ENCODE measurements at places on chromosomes 7 and 10. TPM values are rescaled to one million over a fixed set of nuclear protein-coding genes. Genes with fewer than 3 reads are reported as not detected.

Gene PDZD7
- 0.85 TPM for total RNA-seq

DNA sequence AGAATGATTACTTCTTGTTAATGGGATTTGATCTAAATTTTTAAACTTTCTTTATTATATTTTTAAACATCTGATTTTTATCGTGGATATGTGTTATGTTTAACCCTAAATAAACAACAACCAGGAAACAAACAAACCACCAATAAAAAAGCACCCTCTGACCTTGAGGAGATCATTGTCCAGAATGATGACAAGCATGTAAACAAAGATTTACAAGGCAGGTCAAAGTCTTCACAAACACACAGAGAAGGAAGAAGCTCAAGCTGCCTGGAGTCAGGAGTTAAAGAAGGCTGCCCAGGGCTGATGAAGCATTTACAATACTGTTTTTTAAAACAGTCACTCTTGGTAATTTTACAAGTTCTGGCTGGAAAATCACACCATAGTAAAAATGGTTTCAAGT lies 31.0 kb upstream of the EGFR start:
- DNase-seq, result no peak

DNA sequence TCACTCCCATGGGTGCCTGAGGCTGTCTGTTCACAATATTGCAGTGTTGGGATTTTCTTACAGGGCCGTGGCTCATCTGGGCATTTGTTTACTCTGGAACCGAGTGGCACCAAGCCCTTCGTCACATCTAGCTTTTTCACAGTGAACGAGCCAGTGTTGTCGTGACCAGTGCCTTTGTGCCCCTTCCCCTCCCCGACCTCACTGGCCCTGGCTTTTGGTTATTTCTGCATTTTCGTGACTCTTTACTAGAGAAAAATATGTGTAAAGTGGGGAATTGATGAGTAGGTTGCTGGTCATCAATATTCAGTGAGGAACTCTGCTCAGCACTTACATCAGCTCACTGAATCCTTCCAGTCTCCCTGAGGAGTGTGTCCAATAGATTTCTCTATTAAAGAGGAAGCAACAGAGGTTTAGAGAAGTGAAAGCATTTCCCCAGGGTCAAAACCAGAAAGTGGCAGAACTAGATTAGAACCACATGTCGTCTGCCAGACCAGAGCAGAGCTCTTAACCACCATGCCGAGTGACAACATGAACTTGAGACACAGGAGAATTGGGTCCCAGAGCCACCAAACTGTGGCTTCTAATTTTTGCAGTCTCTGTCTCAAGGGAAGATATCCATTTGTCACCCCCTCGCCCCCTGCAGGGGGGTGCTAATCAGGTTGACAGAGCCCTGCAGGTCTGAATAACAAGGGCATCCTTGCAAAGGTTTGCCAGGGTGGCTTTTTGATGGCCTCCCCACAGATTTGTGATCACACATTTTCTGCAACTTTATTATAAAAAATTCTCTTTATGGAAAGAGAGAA lies 125.3 kb downstream of the CHN2 start:
- DNase-seq, result no peak

Gene FBXL15
- total RNA-seq, result 5.9 TPM

DNA sequence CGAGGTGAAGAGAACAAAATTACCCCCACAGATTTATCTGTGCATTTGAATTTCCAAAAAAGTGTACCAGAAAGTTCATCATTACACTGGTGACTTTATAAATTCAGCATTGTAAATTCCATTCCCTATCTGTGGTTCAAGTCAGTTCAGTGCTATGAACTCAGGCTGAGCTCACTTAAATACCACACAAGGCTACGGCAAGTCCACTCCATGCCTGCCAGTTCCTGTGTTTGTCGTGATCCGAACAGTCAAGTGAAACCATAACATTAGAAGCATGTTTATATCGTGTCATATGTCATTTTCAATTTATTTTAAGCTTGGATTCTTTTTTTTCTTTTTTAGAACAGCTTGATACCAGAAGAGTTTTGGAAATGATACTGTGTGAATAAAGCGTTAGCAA lies 14.8 kb downstream of the MBL2 start:
- no peak for DNase-seq

Gene SFXN2
- 14.3 TPM for total RNA-seq

GRCh38 chr10:60816628-60817397 lies 38.5 kb downstream of the CDK1 start:
- peak; percentile 28 for DNase-seq

Gene CLRN3
- total RNA-seq, result not detected

DNA sequence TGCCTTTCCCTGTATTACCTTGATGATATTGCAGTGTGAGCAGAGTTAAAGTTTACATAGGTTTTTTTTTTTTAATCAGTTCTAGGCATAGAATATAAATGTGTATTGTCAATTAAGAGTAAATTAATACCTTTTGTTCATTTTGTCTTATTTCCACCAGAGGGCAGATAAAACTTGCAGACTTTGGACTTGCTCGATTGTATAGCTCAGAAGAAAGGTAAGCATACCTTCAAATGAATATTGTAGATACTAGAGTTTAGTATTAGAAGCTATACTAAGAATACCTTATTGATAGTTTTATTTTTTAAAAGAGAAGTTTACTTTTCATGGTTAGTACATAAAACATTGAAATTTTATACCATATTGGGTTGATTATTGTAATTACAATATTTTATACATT lies 86.8 kb downstream of the MPLKIP start:
- DNase-seq, result no peak

- DNase-seq, result peak; percentile 20
Measured at GRCh38 chr7:158646766-158647474, 57.7 kb downstream of the NCAPG2 start.

DNA sequence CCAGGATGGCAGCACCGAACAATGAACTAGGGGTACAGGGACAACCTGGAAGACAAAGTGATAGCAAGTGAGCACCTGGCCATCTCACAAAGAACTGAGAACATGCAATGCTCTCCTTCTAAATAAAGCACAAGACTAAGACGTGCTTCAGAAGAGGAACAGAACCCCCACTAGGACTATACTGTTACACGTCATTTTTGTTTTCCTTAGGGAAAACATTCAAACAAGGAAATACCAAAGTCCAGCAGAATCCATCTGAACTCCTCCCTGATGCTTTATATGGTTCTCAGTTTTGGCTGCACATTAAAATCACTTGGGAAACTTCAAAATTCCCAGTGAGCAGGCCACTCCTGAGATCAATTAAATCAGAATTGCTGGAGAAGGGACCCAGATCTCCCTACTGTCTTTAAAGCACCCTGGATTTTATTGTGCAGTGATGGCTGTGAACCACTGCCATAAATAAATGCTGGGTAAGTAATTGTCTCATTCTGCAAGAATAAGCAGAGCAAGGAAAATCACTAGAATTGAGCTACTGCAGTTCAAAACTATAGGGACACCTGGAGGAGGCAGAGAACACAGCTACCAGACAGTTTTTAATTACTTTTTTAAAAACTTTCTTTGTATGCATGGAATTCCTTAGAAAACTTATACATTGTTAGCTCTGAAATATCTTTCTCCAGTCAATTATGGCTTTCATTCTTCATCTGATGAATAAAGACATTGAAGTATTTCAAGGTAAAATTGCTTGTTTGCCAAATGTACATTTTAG lies 866.5 kb upstream of the GHITM start:
- DNase-seq, result no peak

Gene RBM20
- total RNA-seq, result not detected

Gene STEAP1B
- total RNA-seq, result 15.4 TPM

- DNase-seq, result no peak
Measured at GRCh38 chr7:113828581-113828980, 90.2 kb downstream of the PPP1R3A start.

DNA sequence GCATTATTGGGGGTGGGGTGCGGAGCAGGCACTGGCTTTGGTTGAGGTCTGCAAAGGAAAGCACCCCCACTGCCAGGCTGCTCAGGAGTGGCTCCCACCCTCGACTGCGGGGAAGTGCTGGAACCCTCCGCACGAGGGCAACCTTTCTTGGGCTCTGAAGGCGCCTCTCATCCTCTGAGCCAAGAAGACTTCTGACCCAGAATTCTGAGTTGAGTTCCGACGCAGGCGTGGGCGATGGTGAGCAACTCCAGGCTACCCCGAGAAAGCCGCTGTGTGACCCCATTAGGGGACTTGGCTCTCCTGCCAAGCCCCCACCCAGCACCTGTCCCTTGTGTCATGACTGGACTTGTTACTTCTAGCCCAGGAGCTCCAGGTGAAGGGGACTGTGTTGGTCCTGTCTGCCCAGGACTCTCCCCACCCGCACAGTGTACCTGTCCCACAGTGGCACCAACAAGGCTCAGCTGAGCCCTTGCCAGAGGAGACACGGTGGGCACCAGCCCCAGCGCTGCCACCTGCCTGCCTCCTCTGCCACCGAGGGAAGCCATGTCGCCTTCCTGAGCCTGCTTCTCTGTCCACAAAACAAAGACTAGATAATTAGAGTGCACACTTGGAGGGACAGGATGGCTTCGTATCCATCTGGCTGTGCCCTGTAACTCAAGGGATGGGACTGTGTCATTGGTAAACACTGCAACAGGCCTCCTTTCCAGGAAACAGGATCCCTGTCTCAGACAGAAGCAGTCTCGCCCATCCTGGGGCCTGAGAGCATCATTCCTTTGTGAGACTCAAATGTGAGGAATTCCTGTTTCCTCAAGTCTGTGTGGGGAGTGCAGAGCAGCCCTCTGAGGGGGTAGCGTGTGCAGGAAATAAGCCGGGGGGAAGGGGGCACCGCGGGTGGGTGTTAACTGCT lies 128.8 kb downstream of the LHPP start:
- DNase-seq, result no peak

- DNase-seq, result peak; percentile 97
Measured at GRCh38 chr10:114061148-114061547, 17.5 kb downstream of the ADRB1 start.

DNA sequence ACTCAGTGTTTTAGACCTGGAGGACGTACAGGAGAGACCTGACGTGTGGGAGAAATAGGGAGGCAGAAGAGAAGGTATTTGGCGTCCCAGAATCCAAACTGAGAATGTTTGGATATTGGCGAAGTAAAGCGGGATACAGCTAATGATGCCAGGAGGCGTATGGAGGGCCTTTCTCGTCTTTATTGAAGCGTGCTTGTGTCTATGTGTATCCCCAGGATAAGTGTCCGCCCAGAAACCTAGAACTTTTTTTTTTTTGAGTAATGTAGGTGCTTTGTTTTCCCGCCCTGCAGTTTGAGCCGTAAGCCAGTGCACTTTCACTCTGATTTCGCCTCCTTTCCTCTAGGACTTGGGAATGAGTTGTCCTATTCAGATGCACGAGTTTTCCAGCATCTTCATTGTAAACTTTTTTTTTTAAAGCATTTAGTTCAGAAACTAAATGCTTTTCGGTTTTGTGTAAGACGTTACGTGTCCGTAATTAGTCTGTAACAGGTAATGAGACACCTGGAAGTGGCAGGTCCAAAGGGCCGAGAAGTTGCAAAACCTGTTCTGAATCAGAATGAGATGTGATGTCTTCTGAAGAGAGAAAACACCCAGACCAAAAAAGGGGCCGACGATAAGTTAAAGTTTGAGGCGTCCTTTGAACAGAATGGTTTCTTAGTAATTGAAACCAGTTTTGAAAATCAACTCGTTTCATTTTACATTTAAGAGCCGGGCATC lies 746 bp downstream of the ARL5B start:
- DNase-seq, result peak; percentile 79

Gene PDE1C
- total RNA-seq, result 31.5 TPM

DNA sequence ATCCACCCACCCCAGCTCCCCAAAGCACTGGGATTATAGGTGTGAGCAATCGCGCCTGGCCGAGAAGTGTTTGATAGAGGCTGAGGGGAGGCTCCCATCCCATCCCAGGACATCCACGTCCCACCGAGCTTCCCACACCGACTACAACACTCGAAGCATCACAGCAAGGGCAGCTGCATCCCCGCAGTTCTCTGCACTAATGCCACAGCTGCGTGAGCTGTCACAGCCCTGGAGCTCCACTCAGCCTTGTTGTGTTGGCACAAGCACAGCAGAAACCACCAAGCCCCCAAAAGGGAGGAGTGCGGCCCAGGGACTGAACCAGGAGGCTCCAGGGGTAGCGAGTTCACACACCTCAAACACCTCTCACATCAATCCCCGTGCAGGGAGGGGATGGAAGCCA lies 121.6 kb downstream of the DIP2C start:
- DNase-seq, result no peak

GRCh38 chr10:33952692-33953360 lies 618.4 kb upstream of the NRP1 start:
- DNase-seq, result peak; percentile 85

- no peak for DNase-seq
Measured at GRCh38 chr10:26044141-26044749, 110.2 kb downstream of the MYO3A start.

- DNase-seq, result no peak
Measured at GRCh38 chr10:62502995-62503613, 128.9 kb downstream of the ZNF365 start.

- DNase-seq, result no peak
Measured at GRCh38 chr10:92972886-92973285, 87.7 kb upstream of the CYP26C1 start.

DNA sequence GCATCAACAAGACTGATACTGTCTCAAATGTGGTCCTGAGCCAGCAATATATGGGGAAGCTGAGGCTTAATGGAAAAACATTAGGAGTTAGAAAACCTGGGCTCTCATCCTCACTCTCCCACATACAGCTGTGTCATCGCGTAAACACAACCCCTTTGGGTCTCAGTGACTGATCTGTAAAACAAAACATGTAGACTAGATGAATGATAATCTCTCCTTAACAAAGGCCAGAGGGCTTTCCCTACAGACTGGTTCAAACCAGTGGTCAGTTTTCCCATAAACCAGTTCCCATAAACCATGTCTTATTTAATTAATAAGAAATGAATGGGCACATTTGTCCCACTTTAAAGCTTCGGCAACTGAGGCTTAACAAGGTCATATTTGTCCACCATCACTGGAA lies 48.1 kb downstream of the OSBPL3 start:
- DNase-seq, result no peak

Gene C7orf57
- 0.28 TPM for total RNA-seq
